ENCODE measurements at places on chromosomes 2 and 18.

GRCh38 chr18:52678034-52678433 is 338.0 kb downstream of the DCC start:
- DNase-seq: no peak

DNA sequence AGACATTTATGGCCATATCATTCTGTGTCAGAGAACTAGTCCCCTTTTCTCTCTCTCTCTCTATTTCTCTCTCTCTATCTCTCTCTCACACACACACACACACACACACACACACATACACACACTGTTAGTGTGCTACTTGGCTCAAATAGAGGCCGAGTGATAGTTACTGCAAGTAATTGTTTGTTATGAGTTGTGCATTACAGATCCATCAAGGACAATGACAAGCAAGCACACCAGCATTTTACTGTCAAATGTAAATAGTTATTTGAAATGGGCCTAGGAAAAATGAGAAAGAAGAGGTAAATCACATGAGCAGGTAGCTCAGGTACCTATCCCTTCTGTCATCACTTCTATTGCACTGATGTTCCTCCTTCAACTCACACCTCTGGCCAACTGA is 122.4 kb upstream of the CDH7 start:
- DNase-seq: no peak

DNA sequence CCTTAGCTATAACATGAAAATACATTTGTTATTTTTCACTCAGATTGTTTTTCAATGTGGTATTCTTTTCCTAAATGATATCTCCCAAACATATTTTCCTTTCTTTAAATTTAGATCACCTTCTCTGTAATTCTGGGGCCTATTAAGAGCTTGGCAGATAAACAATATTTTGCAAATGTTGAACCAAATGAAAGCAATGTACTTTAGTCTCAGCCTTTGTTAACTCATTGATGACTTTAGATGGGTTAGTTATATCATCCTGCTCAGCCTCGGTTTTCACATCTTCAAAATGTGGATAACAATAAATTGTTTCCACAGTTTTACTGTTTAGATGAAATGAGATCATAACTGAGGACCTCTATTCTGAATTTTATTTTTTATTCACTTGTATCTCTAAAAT is 1205.2 kb downstream of the SUCLG1 start:
- no peak for DNase-seq

GRCh38 chr2:38386377-38386776 is 9.3 kb upstream of the ATL2 start:
- DNase-seq: no peak

DNA sequence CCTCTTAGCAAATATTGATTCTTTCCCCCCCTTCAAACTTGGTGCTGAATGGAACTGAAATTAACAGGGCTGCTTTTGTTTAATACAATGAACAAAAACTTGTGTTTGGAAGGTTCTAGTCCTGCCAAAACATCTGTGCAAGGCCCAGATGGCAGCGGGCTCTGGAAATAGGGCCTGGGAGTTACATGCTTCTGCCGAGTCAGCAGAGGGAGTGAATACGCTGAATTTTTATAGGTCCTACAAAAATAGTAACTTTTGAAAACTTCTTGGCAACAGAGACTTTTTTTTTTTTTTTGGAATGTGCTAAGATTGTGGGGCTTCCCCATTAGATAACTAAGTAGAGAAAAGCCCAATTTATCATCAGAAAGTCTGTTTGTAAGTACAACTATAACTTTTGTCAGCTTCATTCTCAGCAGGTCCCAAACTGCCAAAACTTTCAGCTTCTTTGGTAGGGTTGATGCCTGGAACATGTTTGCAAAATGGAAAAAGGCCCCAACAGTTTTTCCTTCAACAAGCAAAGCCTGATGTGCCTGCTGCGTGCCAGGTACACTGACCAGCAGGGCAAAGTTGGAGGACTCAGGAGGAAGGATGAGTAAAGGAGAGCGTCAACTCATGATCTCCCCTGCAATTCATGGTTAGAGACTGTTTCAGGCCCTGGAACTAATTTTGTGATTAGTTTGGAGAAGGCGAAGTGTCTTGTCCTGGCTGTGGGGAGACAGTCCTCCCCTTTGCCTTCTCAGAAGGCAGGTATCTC is 45.1 kb upstream of the HDAC4 start:
- DNase-seq: no peak

- DNase-seq: no peak
These were observed 91.8 kb downstream of the KLHL29 start for GRCh38 chr2:23476786-23477185.

- DNase-seq: no peak
These were observed 186.5 kb upstream of the TPO start for GRCh38 chr2:1226766-1227165.

DNA sequence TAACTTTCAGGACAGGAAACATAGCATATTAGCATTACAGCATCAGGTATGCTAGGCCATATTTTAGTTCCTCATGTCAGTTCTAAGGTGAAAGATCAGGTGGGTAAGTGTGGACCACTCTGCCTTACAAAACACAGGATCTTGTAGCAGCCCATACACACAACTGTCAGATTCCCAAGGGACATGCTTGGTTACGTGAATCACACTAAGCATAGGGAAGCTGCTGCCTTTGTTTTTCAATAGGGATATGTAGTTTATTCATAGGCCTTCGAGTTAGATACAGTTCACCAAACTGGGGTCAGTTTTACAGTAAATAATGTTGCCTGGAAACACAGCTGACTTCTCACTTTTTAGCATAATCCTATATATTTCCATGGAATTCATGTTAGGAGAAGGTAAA is 116.1 kb upstream of the OTX1 start:
- DNase-seq: no peak

DNA sequence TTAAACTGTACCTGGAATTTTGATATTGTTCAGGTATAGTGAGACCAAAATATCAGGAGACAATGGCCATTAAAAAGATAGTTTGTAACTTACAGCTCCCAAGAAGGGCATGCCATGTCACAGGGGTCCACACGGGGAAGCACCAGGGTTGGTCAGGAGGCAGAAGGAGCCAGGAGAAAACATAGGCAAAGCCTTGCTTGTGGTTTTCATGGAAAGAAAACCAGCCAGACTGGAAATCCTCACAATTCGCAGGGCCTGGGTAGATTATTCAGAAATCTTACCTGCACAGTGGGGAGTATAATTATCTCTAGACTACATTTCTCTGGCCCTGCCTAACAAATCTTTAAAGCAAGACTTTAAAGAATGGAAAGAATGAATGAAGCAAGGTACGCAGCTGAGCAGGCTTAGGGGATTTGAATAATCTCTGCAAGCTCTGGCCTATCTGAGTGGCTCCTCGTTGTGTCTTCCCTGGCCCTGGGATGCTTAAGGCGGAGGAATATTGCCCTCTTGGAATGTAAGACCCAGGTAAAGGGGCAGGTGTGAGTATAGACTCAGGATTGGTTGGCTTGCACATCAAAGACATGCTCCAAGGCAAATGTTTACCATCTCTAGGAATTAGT is 66.9 kb upstream of the CDC42EP3 start:
- no peak for DNase-seq

DNA sequence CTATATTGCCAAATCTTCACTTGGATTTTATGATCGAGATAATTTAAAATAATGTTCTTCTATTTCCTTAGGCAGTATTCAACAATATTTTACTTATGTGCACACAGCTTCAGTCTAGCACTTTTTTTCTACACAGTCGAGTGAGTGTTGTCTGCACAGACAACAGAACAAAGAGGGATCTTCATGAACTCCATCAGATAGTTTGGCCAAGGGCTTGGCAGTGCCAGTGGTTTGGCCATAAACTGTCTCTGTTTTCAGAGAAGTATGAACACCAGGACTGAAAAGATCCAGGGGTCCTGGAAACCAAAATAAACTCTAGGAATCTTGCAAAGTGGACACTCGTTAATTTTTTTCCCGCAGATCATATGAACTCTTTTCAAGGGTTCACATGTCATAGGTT is 547.3 kb downstream of the PLCL1 start:
- DNase-seq: no peak

DNA sequence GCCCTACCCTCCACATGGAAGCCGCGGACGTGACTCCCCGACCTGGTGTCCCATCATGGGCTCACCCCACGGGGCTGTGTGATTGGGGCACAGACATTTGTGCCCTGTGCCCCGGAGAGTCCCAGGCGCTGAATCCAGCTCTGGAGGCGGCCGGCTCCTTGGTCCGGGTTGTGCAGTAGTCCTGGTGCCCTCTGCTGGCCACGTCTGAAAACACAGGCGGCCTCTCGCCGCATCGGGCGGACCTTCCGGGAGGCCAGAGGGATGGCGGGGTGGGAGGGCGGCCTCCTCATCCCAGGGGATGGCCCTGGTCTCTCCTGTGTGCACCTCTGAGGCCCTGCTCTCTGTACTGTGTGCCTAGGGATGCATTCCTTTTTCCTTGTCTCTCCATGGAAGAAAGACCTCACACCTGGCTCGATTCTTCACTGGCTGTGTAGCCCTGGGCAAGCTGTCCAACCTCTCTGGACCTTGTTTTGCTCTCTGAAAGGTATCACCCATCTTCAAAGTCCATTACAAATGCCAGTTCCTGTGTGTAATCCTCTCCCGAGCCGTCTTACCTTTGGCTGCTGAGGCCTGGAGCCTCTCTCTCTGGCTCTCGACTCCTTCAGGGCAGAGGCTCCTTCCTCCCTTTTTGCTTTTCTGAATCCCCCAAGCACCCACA is 27.6 kb downstream of the CELF4 start:
- DNase-seq: no peak

- no peak for DNase-seq
These were observed 53.3 kb downstream of the ZEB2 start for GRCh38 chr2:144466637-144467036.

- no peak for DNase-seq
These were observed 7.9 kb upstream of the RBFA start for GRCh38 chr18:80026363-80026762.

DNA sequence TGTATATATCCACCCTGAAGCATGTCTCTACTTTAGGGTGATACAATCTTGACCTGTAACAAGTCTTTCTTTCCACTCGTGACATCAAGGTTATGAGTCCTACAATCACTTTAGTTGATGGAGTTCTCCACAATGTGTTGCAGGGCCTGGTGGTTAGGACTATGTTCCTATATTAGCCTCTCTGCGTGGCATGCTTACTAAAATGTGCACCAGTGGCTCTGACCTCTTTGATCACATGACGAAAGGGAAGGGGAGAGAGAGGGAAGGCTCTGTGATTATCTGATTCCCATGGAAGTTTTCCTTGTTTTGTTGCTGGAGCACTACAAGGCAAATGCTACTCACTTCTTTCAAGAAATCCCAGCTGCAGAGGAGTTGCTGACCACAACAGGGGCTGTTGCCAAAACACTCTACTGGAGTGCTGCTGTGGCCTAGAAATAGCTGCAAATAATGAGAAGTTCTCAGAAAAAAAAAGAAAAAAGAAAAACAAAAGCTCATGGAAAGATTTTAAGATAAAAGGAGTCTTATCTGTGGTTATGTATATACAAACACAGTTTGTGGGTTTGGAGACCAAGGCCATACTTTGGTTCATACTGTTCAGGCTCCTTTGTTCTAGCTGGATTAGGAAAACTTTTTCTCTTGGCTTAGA is 272.8 kb upstream of the MMADHC start:
- DNase-seq: no peak

DNA sequence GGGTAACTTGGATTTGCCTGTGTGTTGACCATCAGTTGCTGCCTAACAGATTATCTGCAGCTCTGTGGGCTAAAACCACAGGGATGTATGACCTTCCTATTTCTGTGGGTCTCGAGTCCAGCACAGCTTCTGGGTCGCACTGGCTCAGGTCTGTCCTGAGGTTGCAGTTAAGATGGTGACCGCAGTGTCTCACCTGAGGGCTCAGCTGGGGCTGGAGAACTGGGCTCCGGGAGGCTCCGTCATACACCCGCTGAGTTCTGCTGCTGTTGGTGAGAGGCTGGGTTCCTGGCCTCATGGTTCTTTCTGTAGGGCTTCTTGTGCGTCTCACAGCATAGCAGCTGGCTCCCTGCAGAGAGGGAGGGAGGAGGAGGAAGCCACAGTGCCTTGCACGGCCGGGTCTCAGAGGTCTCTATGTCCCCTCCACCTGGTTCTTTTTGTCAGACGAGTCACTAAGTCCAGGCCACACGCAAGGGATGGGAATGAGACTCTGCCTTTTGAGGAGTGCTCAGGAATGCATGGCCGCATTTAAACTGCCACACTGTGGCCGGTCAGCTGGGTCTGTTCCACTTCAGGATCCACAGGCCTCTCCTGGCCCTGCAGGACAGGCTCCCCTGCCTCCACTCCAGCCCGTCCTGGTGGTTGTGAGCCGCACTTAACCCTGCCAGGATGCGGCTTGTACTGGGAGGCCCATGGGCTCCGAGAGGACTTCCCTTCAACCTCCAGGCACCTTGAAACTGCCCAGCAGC is 67.2 kb downstream of the ADI1 start:
- DNase-seq: no peak

- DNase-seq: no peak
These were observed 40.6 kb downstream of the TRABD2A start for GRCh38 chr2:84840306-84840705.
